ENCODE measurements at places on chromosomes 13 and 19.
A peak's percentile ranks its signal among the peaks of the same experiment; 100 is the strongest.

DNA sequence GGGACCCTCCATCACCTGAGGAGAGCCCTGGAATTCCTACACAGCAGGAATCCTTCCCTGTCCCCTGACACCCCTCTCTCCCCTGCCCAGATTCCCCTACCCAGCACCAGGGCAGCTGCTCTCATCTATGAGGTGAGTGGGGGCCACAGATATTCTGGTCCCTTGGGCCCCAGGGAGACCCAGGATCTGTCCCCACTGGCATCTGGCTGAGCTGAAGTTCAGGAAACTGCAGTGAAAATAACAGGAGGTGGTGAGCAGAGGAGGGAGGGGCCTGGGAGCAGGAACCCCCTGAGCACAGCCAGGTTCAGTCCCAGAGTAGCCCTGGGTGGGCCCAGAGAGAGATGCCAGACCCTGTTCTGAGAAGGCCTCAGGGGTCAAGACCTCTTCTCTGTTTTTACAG, 10.1 kb downstream of the CEACAM21 start:
- no peaks in the 10 kb centered on the region for H3K4me1 ChIP-seq
- H3K27me3 ChIP-seq, result peaks cover 10% of the 10 kb centered on the region
- H3K4me3 ChIP-seq, result no peak overlapping the region
- no peak for DNase-seq

DNA sequence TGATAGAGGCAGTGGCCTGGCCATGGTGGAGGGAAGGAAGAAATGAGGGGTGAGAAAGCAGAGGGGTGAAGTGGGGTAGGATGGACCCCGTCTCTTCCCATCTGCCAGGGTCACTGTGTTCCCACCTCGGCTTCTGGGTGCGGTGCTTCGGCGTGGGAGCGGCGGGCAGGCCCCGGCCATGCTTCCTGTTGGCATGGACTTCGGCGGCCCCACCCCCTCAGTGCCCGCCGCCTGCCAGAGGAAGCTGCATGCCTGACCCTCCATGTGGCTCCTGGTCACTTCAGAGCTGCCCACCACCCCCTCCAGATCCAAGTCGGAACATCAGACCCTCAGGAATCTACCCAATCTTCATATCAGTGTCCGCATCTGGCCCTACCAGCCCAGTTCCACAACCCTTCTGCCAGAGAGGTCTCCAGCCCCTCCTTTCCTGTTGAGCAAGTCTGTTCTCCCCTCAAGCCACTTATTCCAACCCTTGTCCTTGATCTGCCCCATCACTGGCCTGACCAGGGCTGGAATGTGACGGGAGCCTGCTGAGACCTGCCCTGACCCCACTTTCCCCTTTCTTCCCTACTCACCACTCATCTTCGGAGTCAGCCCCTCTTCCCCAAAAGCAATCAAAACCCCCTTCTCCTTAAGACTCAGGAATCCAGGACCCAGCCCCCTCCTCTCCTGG, 1.5 kb downstream of the KCNN4 start:
- peaks cover 16% of the 10 kb centered on the region for H3K4me1 ChIP-seq
- peak overlapping the region; percentile 18 for H3K27ac ChIP-seq
- H3K27me3 ChIP-seq, result peaks cover 54% of the 10 kb centered on the region
- peak; percentile 72 for DNase-seq
- H3K4me3 ChIP-seq, result peak overlapping the region; percentile 22

DNA sequence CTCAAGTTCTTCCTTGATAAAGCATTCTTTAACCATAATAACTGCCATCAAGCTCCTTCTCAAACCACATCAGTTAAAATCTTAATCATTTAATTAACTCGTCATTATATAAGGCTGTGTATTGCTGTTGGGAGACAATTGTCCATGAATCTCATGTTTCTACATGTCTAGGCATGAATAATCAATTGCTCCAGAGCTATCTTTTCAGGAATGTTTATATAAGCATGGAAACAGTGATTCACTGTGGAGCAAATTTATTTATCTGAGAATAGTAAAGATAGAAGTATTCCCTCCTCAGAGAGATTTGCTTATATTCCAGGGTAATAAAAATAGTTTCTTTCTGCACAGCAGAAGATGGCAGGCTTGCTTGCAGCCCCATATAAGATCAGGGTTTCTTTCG, 71.1 kb downstream of the CBY2 start:
- no peaks in the 10 kb centered on the region for H3K27me3 ChIP-seq
- H3K4me3 ChIP-seq, result no peak overlapping the region
- no peak overlapping the region for H3K27ac ChIP-seq
- no peak for DNase-seq
- no peaks in the 10 kb centered on the region for H3K36me3 ChIP-seq

- H3K36me3 ChIP-seq, result no peaks in the 10 kb centered on the region
- no peak for DNase-seq
- no peaks in the 10 kb centered on the region for H3K27me3 ChIP-seq
- H3K27ac ChIP-seq, result no peak overlapping the region
Measured at GRCh38 chr13:80865329-80865728, 524.4 kb upstream of the SPRY2 start.

- H3K27me3 ChIP-seq, result no peaks in the 10 kb centered on the region
- no peak for DNase-seq
- no peaks in the 10 kb centered on the region for H3K36me3 ChIP-seq
- peaks cover 7% of the 10 kb centered on the region for H3K4me1 ChIP-seq
Measured at GRCh38 chr19:15588265-15588664, 26.8 kb upstream of the CYP4F8 start.

GRCh38 chr19:15863272-15863671, 34.6 kb downstream of the CYP4F2 start:
- H3K36me3 ChIP-seq, result no peaks in the 10 kb centered on the region
- H3K4me1 ChIP-seq, result no peaks in the 10 kb centered on the region

GRCh38 chr19:2841855-2842574, 740 bp downstream of the ZNF555 start:
- no peaks in the 10 kb centered on the region for H3K27me3 ChIP-seq
- H3K36me3 ChIP-seq, result peaks cover 30% of the 10 kb centered on the region
- H3K4me3 ChIP-seq, result peak overlapping the region; percentile 68
- no peak for DNase-seq

DNA sequence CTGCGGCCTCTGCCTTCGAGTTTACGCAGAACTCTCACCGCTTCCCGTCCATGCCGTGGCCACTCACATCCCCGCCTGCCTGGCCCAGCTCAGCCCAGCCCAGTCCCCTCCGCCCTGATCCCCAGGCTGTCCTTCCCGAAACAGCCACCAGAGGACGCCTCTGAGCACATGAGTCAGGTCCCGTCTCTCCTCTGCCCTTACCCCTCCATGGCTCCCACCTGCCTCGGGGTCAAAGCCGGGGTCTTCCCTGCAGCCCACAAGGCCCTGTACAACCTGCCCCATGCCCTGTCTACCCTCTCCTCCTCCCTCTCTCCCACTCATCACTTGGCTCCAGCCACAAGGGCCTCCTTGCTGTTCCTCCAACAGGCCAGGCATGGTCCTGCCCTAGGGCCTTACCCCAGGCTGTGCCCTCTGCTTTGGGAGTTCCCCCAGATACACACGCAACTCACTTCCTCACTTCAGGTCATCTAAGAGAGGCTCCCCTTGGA, 8.1 kb upstream of the SEMA6B start:
- no peak overlapping the region for H3K4me3 ChIP-seq
- H3K27me3 ChIP-seq, result peaks cover 44% of the 10 kb centered on the region
- H3K27ac ChIP-seq, result no peak overlapping the region
- no peak for DNase-seq

- no peak overlapping the region for H3K27ac ChIP-seq
- H3K4me1 ChIP-seq, result no peaks in the 10 kb centered on the region
- DNase-seq, result no peak
- no peaks in the 10 kb centered on the region for H3K27me3 ChIP-seq
Measured at GRCh38 chr13:71149046-71149445, 718.0 kb downstream of the DACH1 start.

DNA sequence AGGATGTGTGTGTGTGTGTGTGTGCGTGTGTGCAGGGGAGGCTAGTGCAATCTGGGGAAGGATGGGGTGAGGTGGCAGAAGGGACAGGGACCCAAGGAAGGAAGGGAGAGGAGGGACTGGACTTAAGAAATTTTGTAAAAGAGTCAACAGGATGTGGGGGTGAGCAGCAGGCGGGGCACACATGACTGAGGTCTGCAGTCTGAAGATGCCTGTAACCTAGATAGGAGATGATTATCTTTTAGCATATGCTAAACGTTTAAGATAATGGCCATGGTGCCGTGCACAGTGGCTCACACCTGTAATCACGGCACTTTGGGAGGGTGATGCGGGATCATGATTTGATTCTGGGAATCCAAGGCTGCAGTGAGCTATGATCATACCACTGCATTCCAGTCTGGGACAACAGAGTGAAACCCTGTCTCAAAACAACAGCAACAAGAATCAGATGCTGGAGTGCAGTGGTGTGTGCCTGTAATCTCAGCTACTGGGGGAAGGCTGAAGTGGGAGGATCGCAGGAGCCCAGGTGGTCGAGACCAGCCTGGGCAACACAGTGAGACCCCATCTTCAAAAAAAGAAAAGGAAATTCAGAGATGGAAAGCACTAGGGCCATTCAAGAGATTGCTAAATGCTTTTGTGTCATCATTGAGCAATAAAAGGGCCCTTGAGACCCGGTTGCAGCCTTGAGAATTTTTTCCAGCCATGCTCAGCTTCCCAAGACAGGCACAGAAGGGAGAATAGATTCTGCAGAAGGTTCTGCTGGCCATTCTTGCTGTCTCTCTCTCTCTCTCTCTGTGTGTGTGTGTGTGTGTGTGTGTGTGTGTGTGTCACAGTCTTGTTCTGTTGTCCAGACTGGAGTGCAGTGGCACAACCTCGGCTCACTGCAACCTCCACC, 3.8 kb upstream of the ZNF414 start:
- H3K4me1 ChIP-seq, result peaks cover 14% of the 10 kb centered on the region
- no peak for DNase-seq
- no peaks in the 10 kb centered on the region for H3K36me3 ChIP-seq

GRCh38 chr19:18848878-18849661, 17.3 kb downstream of the UPF1 start:
- H3K27me3 ChIP-seq, result no peaks in the 10 kb centered on the region
- peak; percentile 85 for DNase-seq
- H3K27ac ChIP-seq, result peak overlapping the region; percentile 84
- peak overlapping the region; percentile 12 for H3K4me3 ChIP-seq
- H3K36me3 ChIP-seq, result peaks cover 43% of the 10 kb centered on the region

DNA sequence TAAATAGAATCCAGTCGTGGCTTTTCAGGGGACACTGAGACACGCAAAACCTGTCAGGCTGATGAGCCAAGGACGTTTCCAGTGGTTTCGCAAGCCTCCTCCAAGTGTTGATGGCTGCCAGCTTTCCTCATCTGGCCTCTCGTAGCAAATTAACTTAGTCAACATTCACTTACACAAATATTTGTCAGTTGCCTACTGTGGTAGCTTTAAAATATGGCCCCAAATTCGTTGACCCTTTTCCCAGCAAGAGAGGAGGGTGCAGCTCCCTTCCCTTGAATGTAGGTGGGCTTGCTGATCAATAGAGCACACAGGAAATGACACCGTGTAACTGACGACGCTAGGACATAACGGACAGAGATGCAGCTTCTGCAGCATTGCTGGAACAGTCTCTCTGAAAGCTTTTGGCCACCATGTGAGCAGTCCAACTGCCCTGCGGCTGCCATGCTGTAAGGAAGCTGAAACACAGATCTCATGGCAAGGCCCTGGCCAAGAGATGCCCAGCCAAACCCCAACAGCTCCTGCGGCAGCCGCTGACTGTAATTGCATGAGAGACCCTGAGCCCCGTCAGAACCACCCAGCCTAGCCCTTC, 5.5 kb upstream of the RANBP3 start:
- no peak overlapping the region for H3K4me3 ChIP-seq
- H3K4me1 ChIP-seq, result peaks cover 48% of the 10 kb centered on the region
- no peaks in the 10 kb centered on the region for H3K36me3 ChIP-seq
- no peaks in the 10 kb centered on the region for H3K27me3 ChIP-seq
- no peak overlapping the region for H3K27ac ChIP-seq

GRCh38 chr13:107289540-107289939, 721.6 kb upstream of the ARGLU1 start:
- H3K4me1 ChIP-seq, result no peaks in the 10 kb centered on the region
- H3K36me3 ChIP-seq, result no peaks in the 10 kb centered on the region
- no peaks in the 10 kb centered on the region for H3K27me3 ChIP-seq
- no peak overlapping the region for H3K4me3 ChIP-seq

DNA sequence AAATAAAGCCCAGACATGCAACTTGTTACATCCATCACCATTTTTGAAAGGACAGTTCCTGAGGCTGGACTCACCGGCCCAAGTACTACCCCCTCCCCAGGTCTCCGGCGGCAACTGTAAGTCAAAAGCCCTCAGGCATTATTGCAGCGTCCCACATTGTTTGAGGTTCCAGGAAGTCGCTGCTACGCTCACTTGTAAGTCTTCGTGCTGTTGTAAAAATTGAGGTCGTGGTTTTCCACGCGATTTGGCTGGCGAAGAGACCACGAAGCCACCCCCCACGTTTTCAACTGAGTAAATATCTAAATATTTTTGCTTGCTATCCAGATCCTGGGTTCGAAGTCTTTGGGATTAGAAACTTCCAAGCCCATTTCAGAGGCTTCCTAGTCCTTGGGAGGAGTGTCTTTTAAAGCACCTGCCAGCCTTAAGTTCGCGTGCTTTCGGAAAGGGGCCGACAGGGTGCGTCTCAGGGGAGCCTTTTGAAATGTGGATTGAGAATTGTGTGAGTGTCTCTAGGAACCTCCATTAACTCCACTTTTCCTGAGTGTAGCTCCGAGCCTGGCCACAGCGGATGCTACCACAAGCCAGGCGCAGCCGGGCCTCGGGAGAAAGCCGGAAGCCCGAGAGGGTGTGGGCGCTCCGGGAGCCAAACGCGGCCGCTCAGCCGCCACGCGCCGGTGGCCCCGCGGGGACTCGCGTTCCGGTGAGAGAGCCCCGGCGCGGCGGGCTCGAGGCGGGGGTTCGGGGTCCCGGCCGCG, 434 bp upstream of the FNDC3A start:
- H3K4me1 ChIP-seq, result peaks cover 24% of the 10 kb centered on the region
- no peaks in the 10 kb centered on the region for H3K27me3 ChIP-seq
- H3K27ac ChIP-seq, result peak overlapping the region; percentile 96
- peak; percentile 42 for DNase-seq
- peak overlapping the region; percentile 90 for H3K4me3 ChIP-seq

- no peaks in the 10 kb centered on the region for H3K36me3 ChIP-seq
- DNase-seq, result peak; percentile 63
- peak within 1 kb of the TSS; percentile 98 for H3K4me3 ChIP-seq
- H3K4me1 ChIP-seq, result peaks cover 21% of the 10 kb centered on the region
- H3K27ac ChIP-seq, result peak within 1 kb of the TSS; percentile 93
Measured at GRCh38 chr19:913080-913748, at the start of gene R3HDM4. TSS of gene R3HDM4 (minus strand) at chr19:913219. CDS start at chr19:913157, 62 bp downstream.

DNA sequence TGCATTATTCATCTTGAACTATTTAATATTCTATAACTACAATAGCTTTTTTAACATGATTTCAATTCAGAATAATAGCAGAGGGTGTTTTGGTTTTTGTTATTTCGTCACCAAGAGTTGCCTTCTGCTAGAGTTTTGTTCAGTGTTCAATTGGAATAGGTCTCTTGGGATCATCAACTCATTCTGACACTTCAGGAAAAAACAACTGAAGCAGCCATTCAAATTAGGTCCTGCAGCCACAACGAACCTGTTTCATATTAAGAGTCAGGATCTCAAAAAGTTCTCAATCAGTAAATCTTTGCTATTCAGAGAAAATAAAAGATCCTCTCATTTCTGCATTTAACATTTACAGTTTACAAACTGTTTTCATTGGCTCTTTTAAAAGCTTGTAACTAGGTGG, 2.4 kb upstream of the CHAMP1 start:
- no peak overlapping the region for H3K27ac ChIP-seq
- peaks cover 3% of the 10 kb centered on the region for H3K36me3 ChIP-seq
- no peak overlapping the region for H3K4me3 ChIP-seq
- H3K4me1 ChIP-seq, result peaks cover 26% of the 10 kb centered on the region

GRCh38 chr13:39283072-39283471, 244.8 kb downstream of the NHLRC3 start:
- H3K27ac ChIP-seq, result no peak overlapping the region
- DNase-seq, result no peak
- H3K4me1 ChIP-seq, result no peaks in the 10 kb centered on the region
- H3K27me3 ChIP-seq, result no peaks in the 10 kb centered on the region
